ENCODE measurements at places on chromosomes 7 and 10.
A peak's percentile ranks its signal among the peaks of the same experiment; 100 is the strongest.

DNA sequence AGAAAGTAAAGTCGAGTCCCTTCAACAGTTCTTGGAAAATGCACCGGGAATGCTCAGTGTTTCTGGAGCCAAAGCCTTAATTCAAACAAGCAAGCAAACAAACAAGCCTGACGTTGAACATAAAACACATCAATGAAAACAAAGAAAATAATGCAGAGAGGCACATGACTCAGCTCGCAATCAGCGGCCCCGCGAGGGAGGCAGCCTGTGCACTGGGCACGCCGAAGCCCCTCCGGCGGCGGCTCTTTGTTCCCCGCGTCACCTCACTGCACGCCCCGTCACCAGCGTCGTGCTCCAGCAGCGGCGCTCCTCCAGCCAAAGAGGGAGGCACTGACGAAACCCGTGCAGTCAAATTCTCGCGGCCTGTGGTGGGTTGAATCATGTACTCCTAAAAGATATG lies 151.5 kb downstream of the DNAJB6 start:
- peaks cover 6% of the 10 kb centered on the region for H3K36me3 ChIP-seq
- H3K4me1 ChIP-seq: peaks cover 26% of the 10 kb centered on the region
- H3K4me3 ChIP-seq: no peak overlapping the region
- H3K27me3 ChIP-seq: peaks cover 14% of the 10 kb centered on the region

- H3K36me3 ChIP-seq: no peaks in the 10 kb centered on the region
- H3K27ac ChIP-seq: peak overlapping the region; percentile 2
- peaks cover 21% of the 10 kb centered on the region for H3K4me1 ChIP-seq
- H3K4me3 ChIP-seq: no peak overlapping the region
Observed at GRCh38 chr10:8438603-8439002, 384.1 kb downstream of the GATA3 start.

DNA sequence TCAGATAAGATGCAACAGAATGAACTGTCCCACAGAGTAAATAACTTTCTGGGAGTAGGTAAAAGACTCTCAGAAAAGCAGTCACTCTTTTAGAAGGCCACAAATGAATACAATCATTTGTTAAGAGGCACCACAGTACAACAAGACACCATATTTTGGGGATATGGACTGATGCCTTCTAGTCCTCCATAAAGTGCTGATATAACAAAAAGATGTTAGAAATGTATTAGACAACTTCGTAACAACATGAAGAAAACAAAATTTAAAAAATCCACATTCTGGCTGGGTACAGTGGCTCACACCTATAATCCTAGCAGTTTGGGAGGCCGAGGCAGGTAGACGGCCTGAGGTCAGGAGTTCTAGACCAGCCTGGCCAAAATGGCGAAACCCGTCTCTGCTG lies 111.3 kb downstream of the HIPK2 start:
- DNase-seq: no peak
- peaks cover 38% of the 10 kb centered on the region for H3K4me1 ChIP-seq
- no peak overlapping the region for H3K27ac ChIP-seq
- H3K27me3 ChIP-seq: no peaks in the 10 kb centered on the region

DNA sequence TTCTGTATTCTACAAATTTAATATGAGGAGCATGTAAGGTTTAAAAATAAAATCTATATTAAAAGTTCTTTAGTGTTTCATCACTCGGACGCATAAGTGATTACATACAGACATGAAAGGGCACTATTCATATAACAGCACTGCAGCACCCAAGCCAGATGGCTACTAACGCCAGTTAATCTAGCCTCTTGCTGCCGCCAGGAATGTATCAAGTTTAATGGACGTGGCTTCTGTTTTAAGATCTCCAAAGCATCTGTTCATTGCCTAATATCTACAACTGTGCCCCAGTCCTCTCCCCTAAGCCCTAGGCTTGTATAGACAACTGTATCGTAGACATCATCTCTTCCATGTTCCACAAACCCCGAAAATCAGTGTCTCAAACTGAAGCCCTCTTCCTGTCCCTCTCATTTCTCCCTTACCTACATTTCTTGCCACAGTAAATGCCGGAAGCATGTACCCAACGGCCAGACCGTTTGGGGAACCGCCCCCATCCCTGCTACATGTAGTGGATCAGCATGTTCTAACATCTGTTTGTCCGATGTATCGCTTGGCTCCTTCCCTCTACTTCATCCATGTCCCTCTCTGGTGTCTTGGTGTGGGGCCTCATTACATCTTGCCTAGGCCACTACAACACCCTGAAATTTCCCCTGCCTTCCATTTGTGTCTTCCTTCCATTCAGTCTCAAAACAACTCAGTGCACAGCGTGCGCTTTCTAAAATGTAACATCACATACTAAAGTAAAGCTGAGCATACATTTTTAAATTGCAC lies 147.5 kb upstream of the RSU1 start:
- H3K4me3 ChIP-seq: no peak overlapping the region
- H3K27ac ChIP-seq: no peak overlapping the region
- H3K36me3 ChIP-seq: peaks cover 4% of the 10 kb centered on the region
- H3K27me3 ChIP-seq: no peaks in the 10 kb centered on the region
- DNase-seq: no peak

GRCh38 chr10:17633353-17633752 lies 10.6 kb upstream of the STAM start:
- no peaks in the 10 kb centered on the region for H3K27me3 ChIP-seq
- H3K4me1 ChIP-seq: no peaks in the 10 kb centered on the region
- H3K36me3 ChIP-seq: no peaks in the 10 kb centered on the region
- DNase-seq: no peak

DNA sequence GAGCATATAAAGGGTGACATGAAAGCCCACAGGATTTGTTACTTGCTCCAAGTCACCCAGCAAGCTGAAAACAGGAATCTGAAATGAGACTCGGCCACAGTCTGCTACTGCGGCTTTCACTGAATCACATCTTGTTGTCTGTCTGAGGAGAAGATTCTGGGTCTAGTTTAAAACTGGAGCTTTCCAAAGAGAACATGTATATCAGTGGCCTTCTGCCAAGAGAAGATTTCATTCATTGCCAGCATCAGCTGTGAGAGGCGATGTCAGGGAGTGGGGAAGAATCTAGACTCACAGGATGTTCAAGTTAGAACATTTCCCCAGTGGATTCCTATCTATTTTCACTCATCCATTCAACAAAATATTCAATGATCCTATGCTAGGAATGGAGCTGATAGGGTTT lies 122.8 kb downstream of the GALNT17 start:
- H3K4me1 ChIP-seq: no peaks in the 10 kb centered on the region
- H3K27ac ChIP-seq: no peak overlapping the region
- no peaks in the 10 kb centered on the region for H3K36me3 ChIP-seq
- DNase-seq: no peak
- no peak overlapping the region for H3K4me3 ChIP-seq
- no peaks in the 10 kb centered on the region for H3K27me3 ChIP-seq

- DNase-seq: no peak
- no peak overlapping the region for H3K27ac ChIP-seq
- H3K4me1 ChIP-seq: peaks cover 3% of the 10 kb centered on the region
Observed at GRCh38 chr7:21763818-21764217, 181.9 kb downstream of the CDCA7L start.

DNA sequence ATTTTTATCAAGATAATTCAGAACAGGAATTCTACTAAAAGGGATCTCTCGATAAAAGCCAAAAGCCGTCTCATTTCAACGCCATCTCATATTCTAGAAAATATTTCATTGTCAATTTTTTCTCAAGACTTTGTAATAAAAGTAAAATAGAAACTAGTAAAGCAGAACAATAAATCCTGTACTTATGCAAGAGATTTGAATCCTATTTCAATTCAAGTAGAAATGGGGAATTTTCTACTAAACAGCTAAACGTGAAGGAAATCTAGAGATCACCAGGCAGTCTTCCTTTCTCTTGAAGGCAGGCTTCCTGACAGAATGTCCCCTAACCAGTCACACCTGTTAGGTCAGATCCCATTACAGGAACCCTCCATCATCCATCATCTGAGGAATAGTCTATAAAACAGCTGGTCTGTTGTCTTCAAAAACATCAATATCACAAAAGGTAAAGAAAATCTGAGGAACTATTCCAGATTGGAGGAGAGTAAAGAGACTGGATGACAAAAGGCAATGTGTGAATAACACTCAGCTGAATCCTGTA lies 23.7 kb downstream of the USP6NL start:
- H3K36me3 ChIP-seq: peaks cover 2% of the 10 kb centered on the region
- H3K27me3 ChIP-seq: peaks cover 5% of the 10 kb centered on the region
- DNase-seq: no peak
- no peak overlapping the region for H3K4me3 ChIP-seq

DNA sequence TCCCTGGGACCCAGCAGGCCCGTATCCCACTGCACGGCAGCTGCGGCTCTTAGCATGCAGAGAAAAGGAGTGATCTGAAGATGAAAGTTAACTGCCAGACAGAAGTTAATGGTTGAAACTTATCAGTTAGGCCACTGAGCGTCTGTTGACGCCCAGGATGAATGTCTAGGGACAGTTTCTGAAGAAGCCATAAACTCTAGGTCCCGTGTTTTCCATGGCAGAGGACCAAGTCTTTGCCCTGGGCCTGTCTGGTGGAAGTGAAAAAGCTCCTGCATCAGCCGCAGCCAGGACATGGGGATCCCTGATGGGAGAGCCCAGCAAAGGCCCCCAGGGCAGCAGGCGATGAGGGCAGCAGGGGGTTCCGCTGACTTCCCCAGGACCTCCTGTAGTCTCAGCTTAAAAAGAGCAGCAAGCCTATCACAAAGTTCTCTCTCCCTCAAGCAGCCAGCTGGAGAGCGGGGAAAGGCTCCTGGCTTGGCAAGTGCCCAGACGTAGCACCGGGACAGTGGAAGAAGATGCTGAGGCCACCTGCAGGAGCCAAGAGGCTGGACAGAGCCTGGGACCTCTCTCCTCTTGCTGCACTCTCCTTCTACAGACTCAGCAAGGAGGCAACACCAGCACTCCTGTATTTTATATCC lies 79.6 kb downstream of the TNS3 start:
- H3K4me3 ChIP-seq: no peak overlapping the region
- no peaks in the 10 kb centered on the region for H3K36me3 ChIP-seq
- no peak for DNase-seq
- H3K4me1 ChIP-seq: peaks cover 7% of the 10 kb centered on the region
- H3K27ac ChIP-seq: no peak overlapping the region

DNA sequence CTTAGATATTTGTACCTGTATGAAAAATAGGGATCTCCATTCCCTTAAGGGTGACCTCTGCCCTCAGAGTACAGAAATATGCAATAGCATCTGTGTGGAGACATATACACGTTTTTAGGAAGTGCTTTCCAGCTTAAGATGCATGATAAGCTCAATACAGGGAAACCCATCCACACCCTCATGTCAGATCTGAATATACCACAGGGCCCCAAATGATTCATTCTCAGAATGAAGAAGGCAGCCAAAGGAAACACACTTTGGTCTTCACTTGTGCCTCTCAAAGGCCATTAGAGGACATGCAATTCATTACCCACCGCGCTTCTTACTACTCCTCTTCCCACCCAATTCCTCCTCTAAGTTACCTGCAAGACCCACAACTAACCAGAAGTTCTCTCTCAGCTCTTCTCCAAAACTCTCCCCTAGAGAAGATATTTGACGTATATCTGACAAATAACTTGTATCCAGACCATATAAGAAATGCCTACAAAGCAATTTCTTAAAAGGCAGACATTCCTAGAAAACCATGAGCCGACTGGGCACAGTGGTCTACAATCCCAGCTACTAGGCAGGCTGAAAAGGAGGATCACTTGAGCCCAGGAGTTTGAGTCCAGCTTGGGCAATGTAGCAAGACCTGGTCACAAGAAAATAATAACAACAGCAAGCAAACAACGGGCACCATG lies 103.0 kb downstream of the OAT start:
- H3K36me3 ChIP-seq: no peaks in the 10 kb centered on the region
- H3K4me1 ChIP-seq: no peaks in the 10 kb centered on the region
- no peaks in the 10 kb centered on the region for H3K27me3 ChIP-seq

GRCh38 chr7:33539198-33539597 lies 366.1 kb upstream of the BMPER start:
- DNase-seq: no peak
- H3K27me3 ChIP-seq: no peaks in the 10 kb centered on the region
- H3K4me3 ChIP-seq: no peak overlapping the region

- H3K4me1 ChIP-seq: peaks cover 5% of the 10 kb centered on the region
- no peak overlapping the region for H3K4me3 ChIP-seq
- H3K27ac ChIP-seq: no peak overlapping the region
- no peak for DNase-seq
Observed at GRCh38 chr10:77866598-77866997, 60.0 kb downstream of the DLG5 start.

- H3K36me3 ChIP-seq: no peaks in the 10 kb centered on the region
- H3K4me3 ChIP-seq: peak overlapping the region; percentile 2
- DNase-seq: peak; percentile 18
- peaks cover 16% of the 10 kb centered on the region for H3K4me1 ChIP-seq
- peaks cover 27% of the 10 kb centered on the region for H3K27me3 ChIP-seq
- peak overlapping the region; percentile 74 for H3K27ac ChIP-seq
Observed at GRCh38 chr7:134613623-134614347, 32.9 kb upstream of the BPGM start.

DNA sequence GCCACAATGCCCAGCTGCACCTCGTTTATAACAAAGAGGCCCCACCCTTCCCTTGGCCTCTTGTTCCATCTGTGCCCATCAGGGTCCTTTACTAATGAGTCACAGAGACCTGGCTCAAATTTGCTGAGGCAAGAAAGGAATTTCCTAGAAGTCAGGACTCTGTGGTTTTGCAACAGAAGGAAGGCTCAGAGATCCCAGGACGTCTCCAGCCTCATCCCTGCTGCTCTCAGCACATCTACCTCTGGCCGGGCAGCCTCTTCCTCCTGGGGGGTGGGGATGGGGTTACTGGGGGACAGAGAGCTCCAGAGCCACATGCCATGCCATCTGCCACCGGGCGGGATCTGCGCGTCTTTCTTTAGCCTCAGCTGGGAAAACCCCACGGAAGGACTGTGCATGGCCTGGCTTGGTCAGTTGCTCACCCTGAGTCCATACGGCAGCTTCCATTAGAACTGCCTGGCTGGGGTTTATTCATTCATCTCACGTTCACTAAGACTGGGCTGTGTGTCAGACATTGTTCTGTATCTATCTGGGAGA lies 41.9 kb upstream of the PSMG3 start:
- H3K27ac ChIP-seq: no peak overlapping the region
- peaks cover 8% of the 10 kb centered on the region for H3K27me3 ChIP-seq

All from activated naive CD8-positive, alpha-beta T cell treated with anti-CD3 and anti-CD28 coated beads, Interleukin-2, amount 50 U/mL, for 24 hours (primary cell).